Naive B cell (primary cell): ENCODE measurements at places on chromosomes 1 and 21. TPM values are rescaled to one million over a fixed set of nuclear protein-coding genes. Genes with fewer than 3 reads are reported as not detected.

The SOX13 gene
- not detected for polyA plus RNA-seq

The SLC25A34 gene
- 1.3 TPM for polyA plus RNA-seq

The CYP4A11 gene
- polyA plus RNA-seq: not detected

The CLDN14 gene
- not detected for polyA plus RNA-seq

The FAM229A gene
- 0.53 TPM for polyA plus RNA-seq

The HORMAD1 gene
- 0.56 TPM for polyA plus RNA-seq

The ITLN1 gene
- not detected for polyA plus RNA-seq

The GPR25 gene
- polyA plus RNA-seq: 0.26 TPM

The CYP4X1 gene
- polyA plus RNA-seq: not detected

The SLC27A3 gene
- 3.9 TPM for polyA plus RNA-seq

GRCh38 chr21:33761441-33762036, 119.2 kb downstream of the ITSN1 start:
- no peak overlapping the region for H3K4me3 ChIP-seq
- no peaks in the 10 kb centered on the region for H3K27me3 ChIP-seq
- no peak for DNase-seq
- H3K36me3 ChIP-seq: no peaks in the 10 kb centered on the region
- no peaks in the 10 kb centered on the region for H3K4me1 ChIP-seq
- H3K27ac ChIP-seq: no peak overlapping the region

DNA sequence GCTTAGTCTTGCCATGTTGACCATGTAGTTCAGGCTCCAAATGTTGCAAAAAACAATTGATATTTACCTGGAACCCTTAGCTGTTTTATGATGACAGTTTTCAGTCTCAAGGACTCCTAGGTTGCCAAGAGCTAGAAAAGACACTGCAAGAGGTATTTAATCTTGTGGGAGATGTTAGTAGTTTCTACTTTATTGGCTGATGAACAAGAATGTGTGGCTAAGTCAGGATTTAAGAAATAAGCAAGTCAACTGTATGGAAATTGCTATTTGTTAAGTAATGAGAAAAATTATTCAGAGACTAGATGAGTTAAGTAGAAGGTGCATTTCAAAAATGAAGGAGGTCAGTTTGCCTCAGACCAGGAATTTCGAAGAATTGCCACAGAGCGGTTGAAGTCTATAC, 639.7 kb upstream of the USP24 start:
- DNase-seq: no peak
- H3K27ac ChIP-seq: no peak overlapping the region
- H3K4me3 ChIP-seq: no peak overlapping the region
- H3K4me1 ChIP-seq: no peaks in the 10 kb centered on the region
- no peaks in the 10 kb centered on the region for H3K36me3 ChIP-seq
- peaks cover 16% of the 10 kb centered on the region for H3K27me3 ChIP-seq

GRCh38 chr1:212595787-212596714, 12.5 kb upstream of the ATF3 start:
- H3K27ac ChIP-seq: peak overlapping the region; percentile 69
- peak overlapping the region; percentile 78 for H3K4me3 ChIP-seq

- peaks cover 45% of the 10 kb centered on the region for H3K36me3 ChIP-seq
- H3K4me1 ChIP-seq: no peaks in the 10 kb centered on the region
- H3K27ac ChIP-seq: no peak overlapping the region
Measured at GRCh38 chr1:228198977-228199590, 8.8 kb upstream of the OBSCN start.

DNA sequence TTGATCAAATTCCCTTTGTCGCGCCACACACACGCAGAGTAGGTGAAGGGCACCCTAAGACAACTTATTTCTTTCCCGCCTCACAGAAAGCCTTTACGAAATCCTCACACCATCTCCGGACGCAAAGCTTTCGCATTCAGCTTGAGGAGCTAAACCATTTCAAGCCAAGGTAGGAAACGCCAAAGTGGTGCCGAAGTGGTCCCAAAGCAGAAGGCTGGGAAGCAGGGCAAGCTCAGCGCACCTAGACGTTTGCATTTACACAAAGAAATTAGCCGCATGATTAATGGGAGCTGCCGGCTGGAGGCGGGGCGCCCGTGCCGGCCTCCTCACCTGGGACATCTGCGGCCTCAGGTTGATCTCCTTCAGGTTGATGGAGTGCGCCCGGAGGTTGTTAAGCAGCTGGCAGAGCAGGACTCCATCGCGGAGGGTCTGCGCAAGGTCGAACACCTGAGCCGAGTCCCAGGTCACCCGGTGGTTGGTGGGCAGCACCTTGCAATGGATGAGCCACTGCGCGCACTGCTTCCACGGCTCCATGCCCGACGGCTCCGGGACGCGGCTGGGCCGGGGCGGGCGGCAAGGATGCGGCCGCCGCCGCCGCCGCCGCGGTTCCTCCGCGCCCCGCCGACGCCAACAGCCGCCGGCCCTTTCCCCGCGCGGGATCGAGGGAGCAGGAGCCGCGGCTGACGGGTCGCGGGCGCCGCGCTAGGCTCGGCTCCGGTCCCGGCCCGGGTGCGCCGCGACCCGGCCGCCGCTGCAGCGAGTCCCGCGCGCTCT, 457 bp downstream of the VAV3 start:
- DNase-seq: no peak
- no peaks in the 10 kb centered on the region for H3K27me3 ChIP-seq
- peaks cover 8% of the 10 kb centered on the region for H3K36me3 ChIP-seq

DNA sequence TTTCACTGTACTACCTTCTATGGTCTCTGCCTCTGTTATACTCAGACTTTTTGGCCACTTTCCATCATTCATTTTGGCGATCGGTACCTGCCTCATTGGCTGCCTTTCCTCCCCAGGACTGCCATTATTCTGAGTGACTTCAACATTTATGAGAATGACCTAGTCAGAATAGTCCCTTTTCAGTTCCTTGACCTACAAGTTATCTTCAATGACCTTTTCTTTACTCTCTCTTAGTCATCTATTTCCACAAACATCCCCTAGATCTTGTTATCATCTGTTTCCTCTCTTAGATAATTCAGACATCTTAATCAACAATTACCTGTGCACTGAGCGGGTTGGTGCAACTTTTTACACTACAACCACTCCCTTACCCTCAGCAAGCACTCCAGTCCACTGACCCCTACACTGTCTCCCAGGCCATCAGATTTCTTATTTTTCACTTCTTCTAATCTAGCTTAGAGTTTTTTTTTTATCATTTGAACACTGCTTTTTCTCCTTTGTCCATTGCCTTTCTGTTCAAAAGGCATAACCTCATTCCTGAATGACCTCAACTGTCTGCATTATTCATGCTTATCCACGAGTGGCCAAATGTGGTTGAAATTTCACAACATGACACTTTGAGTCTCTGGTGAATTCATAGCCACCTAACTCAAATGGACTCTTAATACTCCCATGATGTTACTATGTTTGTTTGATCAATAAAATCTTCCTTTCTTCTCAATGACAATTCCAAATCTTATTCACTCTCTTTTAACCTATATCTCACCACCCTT, 112.7 kb downstream of the HMCN1 start:
- DNase-seq: no peak
- no peaks in the 10 kb centered on the region for H3K27me3 ChIP-seq
- H3K36me3 ChIP-seq: no peaks in the 10 kb centered on the region
- H3K27ac ChIP-seq: no peak overlapping the region
- no peak overlapping the region for H3K4me3 ChIP-seq

DNA sequence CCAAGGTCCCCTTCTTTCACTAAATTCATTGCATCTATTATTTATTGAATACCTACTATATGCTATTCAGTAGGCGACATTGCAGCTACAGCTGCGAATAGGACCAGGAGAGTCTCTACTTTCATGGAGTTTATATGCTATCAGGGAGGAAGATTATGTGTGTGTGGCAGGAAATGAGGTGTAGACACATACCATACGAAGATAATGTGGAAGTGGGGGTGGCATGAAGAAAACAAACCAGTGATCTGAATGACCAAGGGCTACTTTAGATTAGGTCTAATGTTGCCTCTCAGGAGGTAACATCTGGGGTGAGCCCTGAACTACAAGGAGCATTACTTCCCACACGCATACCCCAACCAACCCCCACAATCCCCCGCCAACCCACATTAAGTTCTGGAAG, 1.0 kb upstream of the PPIH start:
- H3K4me3 ChIP-seq: peak overlapping the region; percentile 98
- no peak for DNase-seq
- H3K27me3 ChIP-seq: no peaks in the 10 kb centered on the region
- peak overlapping the region; percentile 97 for H3K27ac ChIP-seq
- H3K4me1 ChIP-seq: peaks cover 40% of the 10 kb centered on the region
- H3K36me3 ChIP-seq: peaks cover 11% of the 10 kb centered on the region

GRCh38 chr1:68233202-68233601, 879 bp upstream of the WLS start:
- no peak for DNase-seq
- H3K27ac ChIP-seq: no peak overlapping the region
- peaks cover 71% of the 10 kb centered on the region for H3K27me3 ChIP-seq

DNA sequence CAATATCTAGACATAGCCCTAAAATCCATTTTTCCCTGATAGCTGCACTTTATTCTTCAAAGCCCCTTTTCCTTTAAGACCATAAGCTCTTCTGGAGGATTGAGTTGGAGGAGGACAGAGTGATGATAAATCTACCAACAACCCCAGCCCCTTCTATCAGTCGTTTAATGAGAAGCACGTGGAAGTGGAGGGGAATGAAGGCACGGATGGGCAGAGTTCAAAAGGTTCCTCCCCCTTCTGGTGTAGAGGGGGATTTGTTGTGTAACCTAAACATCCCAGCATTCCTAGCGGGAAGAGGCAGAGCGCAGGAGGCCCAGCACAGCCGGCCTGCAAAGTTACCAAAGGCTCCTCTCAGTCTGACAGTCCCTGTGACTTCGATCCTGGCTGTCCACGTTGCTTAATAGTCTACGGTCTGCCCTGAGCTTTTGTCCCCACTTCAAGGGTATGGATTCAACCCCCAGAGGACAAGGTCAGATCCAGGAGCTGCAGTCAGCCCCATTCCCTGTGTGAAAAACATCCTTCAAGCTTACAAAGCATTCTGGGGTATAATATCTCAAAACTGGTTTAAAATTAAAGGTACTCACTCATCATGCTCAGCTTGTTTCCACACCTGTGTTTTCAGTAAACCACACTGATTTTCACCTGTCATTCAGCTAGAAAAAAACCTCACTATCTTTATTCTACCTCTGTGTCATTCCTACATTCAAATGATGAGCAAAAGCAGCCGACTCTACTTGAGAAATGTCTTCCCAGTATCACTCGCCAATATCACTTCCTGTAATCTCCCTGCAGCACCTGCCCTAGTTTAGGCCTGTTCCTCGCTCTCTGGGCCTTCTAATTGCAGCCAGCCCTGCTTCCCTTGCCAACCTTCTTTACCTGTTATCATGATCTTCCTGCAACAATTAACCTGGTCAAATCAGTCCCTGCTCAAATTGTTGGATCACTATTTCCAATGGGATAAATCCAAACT, 117.9 kb downstream of the PLPP3 start:
- H3K4me1 ChIP-seq: no peaks in the 10 kb centered on the region
- H3K27me3 ChIP-seq: no peaks in the 10 kb centered on the region
- no peak for DNase-seq
- no peak overlapping the region for H3K27ac ChIP-seq

DNA sequence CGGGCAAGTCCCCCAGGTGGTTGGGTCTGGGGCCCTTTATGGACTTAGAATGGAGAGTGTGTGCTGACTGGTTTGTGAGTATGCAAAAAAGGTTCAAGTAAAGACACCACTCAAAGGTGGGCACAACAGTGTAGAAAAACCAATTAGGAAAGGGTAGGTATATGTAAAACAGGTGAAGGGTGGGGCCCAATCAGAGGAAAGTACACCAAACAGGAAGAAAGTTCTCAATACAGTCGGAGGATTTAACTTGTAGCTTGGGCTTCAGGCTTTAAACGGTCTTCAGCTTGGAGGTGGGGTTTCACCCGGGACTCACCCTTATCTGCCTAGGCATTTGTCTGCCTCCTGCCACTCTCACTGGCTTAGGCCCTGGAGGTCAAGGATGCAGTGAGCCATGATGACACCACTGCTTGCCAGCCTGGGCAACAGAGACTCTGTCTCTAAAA, 6.8 kb upstream of the PUM1 start:
- H3K4me1 ChIP-seq: no peaks in the 10 kb centered on the region

- no peak overlapping the region for H3K4me3 ChIP-seq
- no peaks in the 10 kb centered on the region for H3K36me3 ChIP-seq
- H3K4me1 ChIP-seq: peaks cover 6% of the 10 kb centered on the region
- H3K27ac ChIP-seq: no peak overlapping the region
- peaks cover 14% of the 10 kb centered on the region for H3K27me3 ChIP-seq
Measured at GRCh38 chr1:234862944-234863515, 253.1 kb upstream of the IRF2BP2 start.

DNA sequence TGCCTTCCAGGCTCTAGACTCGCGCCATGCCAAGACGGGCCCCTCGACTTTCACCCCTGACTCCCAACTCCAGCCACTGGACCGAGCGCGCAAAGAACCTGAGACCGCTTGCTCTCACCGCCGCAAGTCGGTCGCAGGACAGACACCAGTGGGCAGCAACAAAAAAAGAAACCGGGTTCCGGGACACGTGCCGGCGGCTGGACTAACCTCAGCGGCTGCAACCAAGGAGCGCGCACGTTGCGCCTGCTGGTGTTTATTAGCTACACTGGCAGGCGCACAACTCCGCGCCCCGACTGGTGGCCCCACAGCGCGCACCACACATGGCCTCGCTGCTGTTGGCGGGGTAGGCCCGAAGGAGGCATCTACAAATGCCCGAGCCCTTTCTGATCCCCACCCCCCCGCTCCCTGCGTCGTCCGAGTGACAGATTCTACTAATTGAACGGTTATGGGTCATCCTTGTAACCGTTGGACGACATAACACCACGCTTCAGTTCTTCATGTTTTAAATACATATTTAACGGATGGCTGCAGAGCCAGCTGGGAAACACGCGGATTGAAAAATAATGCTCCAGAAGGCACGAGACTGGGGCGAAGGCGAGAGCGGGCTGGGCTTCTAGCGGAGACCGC, 2.0 kb upstream of the OLIG2 start:
- no peak overlapping the region for H3K4me3 ChIP-seq
- DNase-seq: no peak
- peaks cover 55% of the 10 kb centered on the region for H3K4me1 ChIP-seq
- H3K27me3 ChIP-seq: peaks cover 65% of the 10 kb centered on the region
- H3K36me3 ChIP-seq: no peaks in the 10 kb centered on the region

- H3K27me3 ChIP-seq: no peaks in the 10 kb centered on the region
- DNase-seq: no peak
- H3K27ac ChIP-seq: no peak overlapping the region
- H3K4me3 ChIP-seq: no peak overlapping the region
Measured at GRCh38 chr1:224407571-224408293, 26.9 kb downstream of the WDR26 start.

DNA sequence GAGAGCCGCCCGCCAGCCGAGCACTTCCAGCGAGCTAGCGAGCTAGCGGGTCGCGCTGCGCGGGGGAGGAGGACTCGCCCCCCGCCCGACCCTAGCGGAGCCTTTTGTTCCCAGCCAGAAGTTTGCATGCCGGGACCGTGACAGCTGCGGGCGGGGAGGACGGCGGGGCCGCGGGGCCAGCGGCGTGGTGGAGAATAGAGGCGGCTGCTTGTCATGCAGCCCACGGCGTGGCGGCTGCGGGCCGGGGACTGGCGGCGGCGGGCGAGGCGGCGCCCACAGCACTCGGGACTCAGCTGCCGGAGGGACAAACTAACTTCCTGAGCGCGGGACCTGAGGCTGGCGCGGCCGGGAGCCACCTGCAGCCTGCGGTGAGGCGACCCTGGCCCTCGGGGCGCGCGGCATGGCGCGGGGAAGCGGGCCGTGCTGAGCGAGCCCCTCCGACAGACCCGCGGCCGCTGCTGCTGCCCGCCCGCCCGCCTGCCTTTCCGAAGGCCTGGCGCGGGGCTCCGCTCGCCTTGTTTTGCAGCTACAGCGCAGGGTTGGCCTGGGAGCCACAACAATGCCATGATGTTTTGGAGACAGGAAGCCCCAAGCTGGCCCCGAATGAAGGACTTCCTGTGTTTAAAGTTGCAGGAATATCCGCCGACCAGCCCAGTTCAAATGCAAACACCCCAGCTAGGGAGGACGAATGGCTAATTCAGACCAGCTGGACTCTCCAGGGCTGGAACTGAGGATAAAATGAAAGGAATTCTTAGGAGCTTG, 82.2 kb upstream of the BMP8A start:
- H3K4me1 ChIP-seq: peaks cover 19% of the 10 kb centered on the region
- peak overlapping the region; percentile 82 for H3K4me3 ChIP-seq
- no peak for DNase-seq
- no peaks in the 10 kb centered on the region for H3K27me3 ChIP-seq
